ENCODE measurements at places on chromosomes 2 and 18.
A peak's percentile ranks its signal among the peaks of the same experiment; 100 is the strongest.

DNA sequence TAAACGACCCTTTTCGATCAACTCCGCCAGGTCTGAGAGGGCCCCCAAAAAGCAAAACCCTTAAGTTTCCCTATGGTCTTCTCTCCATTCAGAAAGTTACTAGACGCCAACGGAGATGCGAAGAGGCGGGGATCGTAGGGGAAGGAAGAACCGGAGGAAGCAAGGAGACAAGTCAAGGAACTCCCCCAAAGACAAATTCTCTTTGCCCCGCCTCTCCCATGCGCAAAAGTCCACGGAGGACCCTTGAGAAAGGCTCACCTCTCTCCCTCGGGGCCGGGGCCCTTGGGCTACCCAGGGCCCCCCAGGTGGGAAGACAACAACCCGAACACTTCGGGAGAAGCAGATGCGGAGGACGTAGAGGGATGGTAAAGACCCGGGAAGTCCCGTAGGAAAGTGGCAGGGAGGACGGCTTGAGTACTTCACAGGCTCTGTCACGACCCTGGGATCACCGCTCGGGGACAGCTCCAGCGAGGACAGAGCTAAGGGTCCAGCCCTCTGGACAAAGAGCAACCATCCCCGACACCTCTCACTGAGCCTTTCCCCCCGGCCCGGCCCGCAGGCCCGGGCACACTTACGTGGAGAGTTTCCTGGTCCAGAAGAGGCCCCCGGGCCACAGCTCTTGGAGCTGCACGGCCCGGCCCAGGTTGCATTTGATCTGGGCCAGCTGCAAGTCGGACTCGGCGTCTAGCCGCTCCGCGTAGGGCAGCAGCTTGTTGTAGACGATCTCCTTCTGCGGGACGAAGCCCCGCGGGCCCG, 647 bp downstream of the PSME4 start:
- peak; percentile 2 for DNase-seq

DNA sequence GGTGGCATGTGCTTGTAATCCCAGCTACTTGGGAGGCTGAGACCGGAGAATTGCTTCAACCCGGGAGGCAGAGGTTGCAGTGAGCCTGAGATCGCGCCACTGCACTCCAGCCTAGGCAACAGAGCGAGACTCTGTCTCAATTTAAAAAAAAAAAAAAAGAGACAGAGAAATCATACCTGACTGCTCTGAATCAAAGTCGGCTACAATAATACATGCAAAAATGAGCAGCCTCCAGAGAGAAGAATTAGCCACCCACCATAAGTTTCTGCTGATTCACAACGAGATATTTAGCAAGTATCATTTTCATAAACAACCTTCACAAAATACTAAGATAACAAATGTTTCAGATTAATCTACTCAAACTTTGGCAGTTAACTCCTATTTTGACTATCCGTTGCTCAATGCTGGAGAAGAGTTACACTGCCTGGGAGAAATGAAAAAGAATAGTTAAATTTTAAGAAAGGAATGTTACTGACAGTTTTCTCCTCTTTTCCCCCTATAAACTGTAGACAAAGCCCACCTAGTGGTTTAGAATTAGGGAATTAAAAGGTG, 1.5 kb downstream of the OSBPL1A start:
- no peak for DNase-seq

- no peak for DNase-seq
Observed at GRCh38 chr2:27958711-27959378, 68.3 kb downstream of the BABAM2 start.

GRCh38 chr2:159054032-159054334, 85.5 kb downstream of the TANC1 start:
- DNase-seq, result no peak

DNA sequence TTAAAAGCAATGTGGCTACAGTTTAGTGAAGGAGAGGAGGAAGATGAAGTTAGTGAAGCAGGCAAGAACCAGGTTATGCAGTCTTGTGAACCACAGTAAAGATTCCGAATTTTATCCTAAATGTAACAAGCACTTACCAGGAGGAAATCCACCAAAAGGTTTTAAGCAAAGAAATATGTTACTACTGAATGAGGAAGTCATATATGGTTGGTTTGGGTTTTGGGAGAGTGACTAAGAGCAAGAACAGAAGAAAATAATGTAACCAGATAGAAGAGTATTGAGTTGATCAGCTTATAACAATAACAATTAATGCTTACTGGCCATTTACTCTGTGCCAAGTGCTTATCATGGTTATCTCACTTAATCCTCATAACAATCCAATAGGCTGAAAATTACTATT, 1.9 kb downstream of the USP37 start:
- DNase-seq, result no peak

GRCh38 chr2:236376566-236377244, 112.5 kb upstream of the ASB18 start:
- no peak for DNase-seq

GRCh38 chr2:1226766-1227165, 186.5 kb upstream of the TPO start:
- no peak for DNase-seq

DNA sequence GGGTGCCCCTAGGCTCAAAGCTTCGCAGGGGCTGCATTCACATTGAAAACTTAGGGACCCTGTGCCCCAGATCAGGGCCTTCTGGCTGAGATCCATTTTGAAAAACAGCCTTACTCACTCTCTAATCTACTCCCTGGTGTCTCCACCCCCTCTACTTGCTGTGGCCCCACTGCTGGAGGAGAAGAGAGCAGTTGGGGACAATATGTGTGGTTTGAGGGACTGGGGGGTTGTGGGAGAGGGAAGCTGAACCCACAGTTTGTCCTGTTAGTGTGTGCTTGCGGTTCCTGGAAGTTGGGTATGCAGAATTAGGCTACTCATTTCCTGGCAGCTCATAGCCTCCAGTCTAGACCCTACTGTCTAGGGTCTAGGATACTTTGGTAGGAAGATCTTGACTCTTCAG, 211.4 kb downstream of the PRKCE start:
- no peak for DNase-seq

DNA sequence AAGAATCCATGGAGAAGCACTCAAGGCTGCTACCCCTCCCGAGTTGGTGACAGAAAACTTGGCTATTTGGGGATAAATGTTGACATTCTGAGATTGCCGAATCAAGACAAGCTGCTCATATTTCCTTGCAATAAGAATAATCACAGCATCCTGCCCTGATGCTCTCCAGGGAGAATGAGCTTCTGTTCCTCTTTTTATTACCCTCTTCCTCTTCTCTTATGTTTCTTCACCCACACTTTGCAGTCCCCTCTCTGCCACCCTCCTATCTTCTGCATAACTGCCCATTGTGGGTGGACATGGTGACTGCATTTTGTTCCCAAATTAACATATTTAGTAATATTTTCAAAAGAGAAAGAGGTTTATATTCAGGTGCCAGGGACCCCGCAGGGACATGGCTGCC, 11.9 kb upstream of the MSGN1 start:
- no peak for DNase-seq

DNA sequence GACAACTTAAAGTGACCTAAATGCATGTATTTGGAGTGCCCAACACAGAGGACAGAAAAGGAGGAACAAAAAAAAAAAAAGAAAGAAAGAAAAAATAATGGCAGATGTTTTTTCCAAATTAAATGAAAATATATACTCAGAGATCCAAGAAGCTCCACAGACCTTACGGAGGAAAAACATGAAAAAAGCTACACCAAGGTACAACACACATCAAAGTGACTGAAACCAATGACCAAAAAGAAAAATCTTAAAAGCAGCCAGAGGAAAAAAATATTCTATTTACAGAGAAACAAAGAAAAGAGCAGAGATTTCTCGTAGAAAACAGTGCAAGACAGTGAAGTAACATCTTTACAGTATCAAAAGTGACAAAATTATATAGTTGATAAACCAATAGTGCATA, 5.1 kb downstream of the FANCL start:
- no peak for DNase-seq

- DNase-seq, result no peak
Observed at GRCh38 chr2:32993005-32993539, 46.3 kb downstream of the LTBP1 start.

DNA sequence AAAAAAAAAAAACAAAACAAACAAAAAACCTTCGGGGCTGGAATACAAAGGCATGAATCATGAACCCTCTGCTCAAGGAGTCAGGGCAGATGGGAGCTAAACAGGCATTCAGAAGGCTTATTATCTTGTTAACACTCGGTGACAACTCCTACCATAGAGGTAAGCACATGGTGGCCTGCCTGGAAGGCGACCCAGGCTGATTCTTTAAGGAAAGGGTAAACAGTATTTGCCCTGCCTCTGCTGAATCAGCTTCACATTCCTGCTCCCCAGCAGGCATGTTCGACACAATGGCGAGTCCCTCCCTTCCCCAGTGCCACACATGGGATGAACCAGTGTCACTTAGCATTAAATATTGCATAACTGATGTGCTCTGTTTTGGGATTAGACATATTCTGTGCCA, 191.9 kb downstream of the ARL4C start:
- no peak for DNase-seq

GRCh38 chr2:200812122-200813022, 662 bp downstream of the BZW1 start:
- peak; percentile 49 for DNase-seq

GRCh38 chr2:85741833-85742455, 11.8 kb upstream of the ATOH8 start:
- no peak for DNase-seq

GRCh38 chr2:200396781-200397242, 90.3 kb downstream of the SPATS2L start:
- no peak for DNase-seq

- DNase-seq, result no peak
Observed at GRCh38 chr2:222424729-222425671, 657 bp downstream of the SGPP2 start.

DNA sequence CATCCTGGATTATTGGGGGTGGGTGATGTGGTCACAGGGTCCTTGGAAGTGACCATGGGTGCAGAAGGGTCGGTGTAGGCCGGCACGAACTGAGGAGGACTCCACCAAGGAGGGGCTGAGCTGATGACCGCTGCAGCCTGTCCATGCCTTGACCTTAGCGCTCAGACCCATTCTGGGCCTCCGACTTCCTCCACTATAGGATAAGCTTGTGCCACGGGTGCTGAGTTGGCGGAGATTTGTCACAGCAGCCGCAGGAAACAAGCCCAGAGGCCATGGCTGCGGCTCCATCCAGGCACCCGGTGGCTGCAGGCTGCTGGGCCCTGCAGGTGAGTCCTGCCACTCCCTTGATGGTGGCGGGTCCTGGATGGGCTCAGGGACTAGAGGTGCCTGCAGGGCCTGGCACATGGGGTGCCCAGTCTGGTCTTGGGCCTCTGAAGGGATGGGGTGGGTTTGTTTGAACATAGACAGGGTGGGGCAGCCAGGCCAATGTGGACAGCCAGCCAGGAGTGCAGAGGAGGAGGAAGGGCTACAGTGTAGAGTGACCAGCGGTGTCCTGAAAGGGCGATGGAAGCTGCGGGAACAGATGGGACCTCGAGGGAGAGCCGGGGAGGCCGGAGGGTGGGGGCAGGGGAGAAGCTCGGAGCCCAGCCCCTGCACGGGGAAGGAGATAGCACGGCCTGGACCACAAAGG, 84.8 kb downstream of the SEPTIN10 start:
- no peak for DNase-seq

GRCh38 chr2:145546091-145546490, 1026.2 kb upstream of the ZEB2 start:
- DNase-seq, result no peak

DNA sequence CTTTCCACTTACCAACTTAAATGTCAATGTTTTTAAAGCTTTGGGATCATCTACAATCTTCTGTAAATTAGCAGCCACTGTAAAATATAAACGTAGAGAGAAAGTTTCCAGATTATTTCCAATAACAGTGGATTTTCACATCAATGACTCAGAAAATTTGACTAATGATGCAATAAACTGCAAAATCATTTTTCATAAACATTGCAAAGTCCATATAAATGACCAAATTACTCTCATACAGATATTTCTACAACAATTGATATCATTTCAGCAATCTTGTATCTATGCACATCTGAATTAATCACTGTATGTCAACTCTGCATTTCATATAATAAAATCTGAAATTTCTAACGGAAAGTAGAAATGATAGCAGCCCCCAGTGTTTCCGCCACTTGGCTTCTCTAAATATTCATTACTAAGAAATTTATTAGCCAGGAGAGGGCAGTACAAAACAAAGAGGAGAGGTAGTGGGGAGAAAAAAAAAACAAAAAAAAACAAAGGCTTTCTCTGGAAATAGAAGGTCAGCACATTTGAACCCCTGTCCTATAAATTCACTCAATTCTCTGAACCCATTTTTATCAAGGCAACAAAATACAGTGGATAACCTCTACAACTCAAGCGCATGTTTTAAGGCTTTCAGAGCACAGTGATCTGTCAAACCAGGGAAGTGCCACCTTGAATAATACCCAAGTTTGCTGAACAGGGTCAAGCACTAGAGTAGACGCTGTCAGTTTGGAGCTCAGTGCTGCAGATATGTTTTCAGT, 282.6 kb downstream of the STK39 start:
- no peak for DNase-seq

GRCh38 chr2:100757621-100758394, 62.1 kb upstream of the NPAS2 start:
- no peak for DNase-seq

GRCh38 chr18:28478531-28478930, 301.6 kb upstream of the CDH2 start:
- no peak for DNase-seq

GRCh38 chr18:32919799-32920198, 147.0 kb upstream of the KLHL14 start:
- DNase-seq, result no peak

DNA sequence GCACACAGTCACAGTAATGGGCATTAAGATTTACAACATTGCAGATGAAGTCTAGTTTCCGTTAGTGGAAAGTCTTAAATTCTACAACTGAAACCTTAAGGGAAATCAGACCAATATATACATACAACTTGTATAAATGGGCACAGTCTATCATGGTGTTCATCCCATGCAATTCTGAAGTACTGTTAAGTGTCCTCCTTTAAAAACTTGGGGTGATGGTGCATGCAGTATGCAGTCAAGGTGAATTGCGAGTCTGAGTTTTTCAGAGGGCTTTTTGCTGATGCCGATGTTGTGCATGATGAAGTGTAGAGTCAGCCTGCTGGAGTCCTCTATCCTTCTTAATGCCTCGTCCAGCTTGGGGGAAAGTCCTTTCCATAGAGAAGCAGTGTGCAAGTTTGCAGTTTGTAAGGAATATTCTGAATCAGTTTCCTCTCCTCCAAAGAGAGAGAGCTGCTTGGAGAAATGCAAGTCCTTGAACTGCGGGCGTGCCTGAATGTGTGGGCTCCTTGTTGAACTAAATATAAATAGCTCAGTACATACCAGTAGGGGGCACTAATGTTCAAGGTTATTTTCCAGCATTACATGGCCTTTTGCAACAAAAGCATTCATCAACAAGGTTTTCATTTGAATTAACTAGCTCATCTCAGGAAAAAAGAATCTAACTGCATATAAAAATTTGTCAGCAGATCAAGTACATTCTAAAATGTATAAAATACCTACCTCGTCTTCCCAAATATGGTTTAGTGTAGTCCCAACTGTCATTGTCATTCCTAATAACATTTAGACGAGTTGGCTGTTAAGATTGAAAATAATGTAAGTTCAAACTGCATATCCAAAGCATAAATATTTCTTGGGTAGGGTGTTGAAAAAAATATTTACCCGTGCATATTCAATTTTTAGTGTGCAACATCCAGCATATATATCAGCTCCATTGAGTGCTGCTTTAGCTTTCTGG, 21.3 kb downstream of the HNRNPLL start:
- DNase-seq, result no peak

- no peak for DNase-seq
Observed at GRCh38 chr2:223306371-223306770, 254.4 kb downstream of the KCNE4 start.

All from stimulated activated CD8-positive, alpha-beta memory T cell treated with anti-CD3 and anti-CD28 coated beads, Interleukin-2, amount 100 ng/mL, for 48 hours (primary cell).